Eye (tissue), 1 donor: ENCODE measurements at places on chromosomes 4 and X.

GRCh38 chr4:121923306-121923705, 28.6 kb downstream of the TRPC3 start:
- DNase-seq: no peak

- DNase-seq: peak; percentile 97
Measured at GRCh38 chr4:185471235-185472102, at the start of gene CCDC110. Gene CCDC110, minus strand, starts transcription at chr4:185471733. Its CDS starts 50 bp downstream, at chr4:185471683.

DNA sequence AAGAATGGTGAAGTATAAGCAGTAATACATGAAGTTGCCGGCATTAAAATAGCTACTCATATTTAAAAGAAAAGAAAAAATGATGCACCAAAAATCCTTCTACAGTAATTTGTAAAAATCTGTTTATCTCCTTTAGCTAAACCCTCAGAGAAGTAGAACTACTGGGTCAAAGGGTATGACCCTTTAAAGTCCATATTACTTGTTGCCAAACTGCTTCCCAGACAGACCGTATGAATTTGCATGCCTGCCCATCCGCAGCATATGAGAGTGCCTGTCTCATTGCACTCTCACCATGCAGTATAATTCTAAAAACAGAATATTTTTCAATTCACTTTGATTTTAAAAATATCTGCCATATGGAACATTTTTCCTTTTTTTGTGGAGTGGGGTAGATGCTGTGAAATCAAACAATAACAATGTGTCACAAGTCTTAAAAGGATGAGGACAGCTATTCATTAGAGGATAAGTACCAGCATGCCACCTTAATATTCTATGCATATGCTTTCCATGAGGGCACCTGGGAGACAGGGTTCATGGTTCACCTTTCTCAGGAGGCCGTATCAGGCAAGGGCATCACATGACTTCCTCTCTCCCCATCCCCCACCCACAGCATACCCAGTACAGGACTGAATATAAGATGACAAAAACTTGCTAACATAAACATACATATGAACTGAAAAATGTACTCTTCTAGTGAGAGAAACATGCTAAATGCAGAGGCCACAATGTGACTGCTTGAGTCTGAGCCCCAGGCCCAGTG, 17.8 kb downstream of the ZDHHC9 start:
- DNase-seq: no peak

GRCh38 chr4:143597276-143597675, 83.8 kb downstream of the SMARCA5 start:
- DNase-seq: no peak

DNA sequence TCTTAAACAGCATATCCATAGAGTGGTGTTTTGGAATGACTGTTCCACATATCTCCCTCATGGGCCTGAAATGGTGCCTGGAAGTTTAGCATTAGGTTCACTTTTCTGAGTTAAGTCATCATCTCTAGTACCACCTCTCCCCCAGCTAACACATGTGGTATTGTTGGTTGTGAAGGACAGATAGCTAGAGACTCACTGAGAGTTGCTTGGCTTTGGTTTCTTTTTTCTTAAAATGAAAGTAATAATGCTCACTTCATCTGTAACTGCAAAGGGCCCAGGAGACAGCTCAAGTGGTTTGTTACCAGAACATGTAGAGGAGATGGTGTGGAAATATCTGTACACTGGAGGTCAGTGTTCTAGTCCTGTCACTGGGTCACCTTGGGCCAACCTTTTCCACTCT, 90.9 kb downstream of the EFNB1 start:
- no peak for DNase-seq

- DNase-seq: no peak
Measured at GRCh38 chrX:5842601-5843000, 386.1 kb downstream of the NLGN4X start.

DNA sequence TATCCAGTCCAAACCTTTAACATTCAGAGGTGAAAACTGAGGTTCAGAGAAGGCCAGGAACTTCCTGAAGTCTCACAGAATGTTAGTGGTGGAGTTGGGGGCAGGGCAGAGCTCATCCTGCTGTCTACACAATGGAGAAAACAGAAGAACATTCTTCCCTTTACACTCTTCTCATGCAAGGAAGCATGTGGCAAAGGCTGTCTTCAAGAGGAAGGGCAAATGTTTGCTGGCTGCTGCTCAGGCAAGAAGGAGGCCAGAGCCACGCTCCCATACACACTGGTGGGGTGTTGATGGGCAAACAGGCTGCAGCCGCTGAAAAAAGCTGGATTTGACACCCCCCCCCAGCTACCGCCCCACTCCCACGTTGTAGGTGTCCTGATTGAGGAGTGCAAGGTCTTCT, 32.5 kb downstream of the HMGB3 start:
- no peak for DNase-seq

DNA sequence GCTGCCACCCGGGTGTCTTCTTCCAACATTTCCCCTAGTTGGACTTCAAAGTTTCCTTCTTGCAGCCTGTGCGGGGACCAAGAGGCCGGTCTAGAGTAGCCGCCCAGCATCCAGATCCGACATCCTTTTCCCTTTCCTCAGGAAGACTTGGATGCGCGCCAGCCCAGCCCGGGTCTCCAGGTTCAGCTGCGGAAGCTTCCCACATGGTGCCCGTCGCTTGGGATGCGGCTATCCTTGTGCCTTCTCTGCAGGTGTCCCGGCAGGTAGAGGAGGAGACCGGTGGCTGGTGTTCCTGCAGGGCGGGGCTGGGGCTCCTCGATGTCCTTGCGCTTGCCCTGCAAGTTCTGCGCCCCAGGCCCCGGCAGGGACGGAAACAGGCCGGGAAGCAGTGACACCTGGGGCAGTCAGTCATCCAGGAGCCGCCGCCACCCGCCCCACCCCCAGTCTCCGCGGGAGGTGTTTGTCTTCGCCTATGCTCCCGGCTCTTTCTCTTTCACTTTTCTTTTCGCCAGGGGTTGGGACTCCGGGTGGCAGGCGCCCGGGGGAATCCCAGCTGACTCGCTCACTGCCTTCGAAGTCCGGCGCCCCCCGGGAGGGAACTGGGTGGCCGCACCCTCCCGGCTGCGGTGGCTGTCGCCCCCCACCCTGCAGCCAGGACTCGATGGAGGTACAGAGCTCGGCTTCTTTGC, at the start of gene IL15:
TSS of gene IL15 (plus strand) at position 502 of the 689 bp plus-strand sequence. CDS start 82,882 bp downstream, outside the sequence.
- peak; percentile 56 for DNase-seq

DNA sequence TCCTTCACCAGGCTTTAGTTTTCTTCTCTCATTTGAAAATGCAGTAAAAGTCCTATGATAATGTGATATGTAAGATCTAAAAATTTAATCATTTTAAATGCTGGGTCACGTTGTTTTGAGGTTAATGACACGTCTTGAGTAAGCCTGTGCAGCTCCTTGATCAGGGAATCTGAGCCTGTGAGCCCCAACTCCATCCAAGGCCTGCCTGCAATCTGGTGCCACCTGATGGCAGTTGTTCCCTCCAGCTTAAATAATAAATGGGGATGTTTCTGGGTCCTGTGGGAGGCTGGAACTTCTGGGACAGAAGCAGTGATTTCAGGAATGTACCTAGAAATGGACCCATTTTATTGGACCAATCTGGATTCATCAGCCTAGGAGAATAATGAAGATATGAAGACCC, 455.4 kb upstream of the ADGRL3 start:
- DNase-seq: no peak

GRCh38 chr4:45472490-45472889, 651.4 kb downstream of the GABRG1 start:
- no peak for DNase-seq

GRCh38 chr4:102807345-102807744, 20.0 kb downstream of the UBE2D3 start:
- no peak for DNase-seq

DNA sequence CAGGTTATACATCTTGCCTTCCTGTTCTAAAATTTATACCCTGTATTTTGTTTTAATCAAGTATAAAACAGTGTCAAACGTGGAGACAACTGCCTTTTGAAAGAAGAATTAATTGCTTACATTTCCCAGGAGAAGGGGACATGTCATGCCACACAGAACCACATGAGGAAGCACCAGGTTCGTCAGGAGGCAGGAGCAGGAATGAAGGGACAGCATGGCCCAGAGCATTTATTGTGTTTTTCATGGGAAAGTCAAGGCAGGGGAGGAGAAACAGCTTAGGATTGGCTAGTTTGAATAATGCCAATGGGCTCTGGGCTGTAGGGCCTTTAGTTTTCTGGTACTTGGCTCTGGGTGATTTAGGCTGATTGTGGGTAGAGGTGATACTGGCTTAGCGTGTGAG, 203.7 kb downstream of the CFAP299 start:
- no peak for DNase-seq

GRCh38 chr4:36824682-36825081, 419.9 kb upstream of the NWD2 start:
- no peak for DNase-seq

DNA sequence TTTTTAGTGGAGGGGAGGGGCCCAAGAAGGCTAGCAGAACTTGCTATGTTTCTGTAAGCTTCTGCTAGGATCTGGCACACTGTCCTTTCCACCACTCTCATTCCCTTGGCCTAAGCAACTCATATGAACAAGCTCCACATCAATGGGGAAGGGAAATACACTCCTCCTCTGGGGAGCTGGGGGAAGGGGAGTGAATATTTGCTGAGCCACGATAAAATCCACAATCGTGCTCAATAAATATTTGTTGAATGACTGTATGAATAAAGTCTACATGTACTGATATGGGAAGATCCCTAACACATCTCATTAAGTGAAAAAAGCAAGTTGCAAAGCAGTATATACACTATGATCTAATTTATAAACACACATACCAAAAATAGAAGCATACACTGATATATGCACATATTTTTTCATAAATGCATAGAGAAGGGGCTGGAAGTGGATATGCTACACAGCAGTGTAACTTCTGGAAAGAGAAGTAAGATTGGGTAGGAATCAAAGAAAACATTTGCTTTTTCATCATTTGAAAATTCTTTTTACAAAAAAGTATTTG, 95.8 kb upstream of the EFHC2 start:
- no peak for DNase-seq

- DNase-seq: no peak
Measured at GRCh38 chr4:140603286-140603685, 34.5 kb upstream of the UCP1 start.

DNA sequence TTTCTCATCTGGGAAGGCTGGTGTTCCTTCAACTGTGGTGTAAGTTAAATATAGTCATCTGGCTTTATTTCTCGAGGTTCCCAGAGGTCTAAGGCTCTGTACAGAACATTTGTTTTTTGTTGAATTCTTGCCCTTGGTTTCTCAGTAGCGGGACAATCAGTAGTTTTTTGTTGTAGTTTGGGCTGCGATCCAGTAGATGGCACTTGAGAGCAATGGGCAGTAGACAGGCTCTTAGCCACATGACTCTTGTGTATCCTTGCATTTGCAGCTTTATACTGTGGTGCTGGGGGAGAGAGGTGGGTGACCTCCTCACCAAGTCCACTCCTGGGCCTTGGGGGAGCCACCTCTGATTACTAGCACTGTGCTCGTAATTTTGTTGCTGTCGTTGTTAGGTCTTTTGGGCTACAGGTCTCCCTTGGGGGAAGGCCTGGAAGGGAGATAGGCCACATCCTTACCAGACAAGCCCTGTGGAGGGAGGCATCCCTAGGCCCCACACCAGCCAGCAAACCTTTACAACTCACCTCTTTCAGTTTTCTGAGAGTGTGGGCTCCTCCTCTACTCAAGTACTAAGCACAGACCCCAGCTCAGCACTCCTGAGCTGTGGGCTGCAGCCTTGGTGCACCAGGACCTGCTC, 8.1 kb downstream of the ETDB start:
- peak; percentile 49 for DNase-seq

DNA sequence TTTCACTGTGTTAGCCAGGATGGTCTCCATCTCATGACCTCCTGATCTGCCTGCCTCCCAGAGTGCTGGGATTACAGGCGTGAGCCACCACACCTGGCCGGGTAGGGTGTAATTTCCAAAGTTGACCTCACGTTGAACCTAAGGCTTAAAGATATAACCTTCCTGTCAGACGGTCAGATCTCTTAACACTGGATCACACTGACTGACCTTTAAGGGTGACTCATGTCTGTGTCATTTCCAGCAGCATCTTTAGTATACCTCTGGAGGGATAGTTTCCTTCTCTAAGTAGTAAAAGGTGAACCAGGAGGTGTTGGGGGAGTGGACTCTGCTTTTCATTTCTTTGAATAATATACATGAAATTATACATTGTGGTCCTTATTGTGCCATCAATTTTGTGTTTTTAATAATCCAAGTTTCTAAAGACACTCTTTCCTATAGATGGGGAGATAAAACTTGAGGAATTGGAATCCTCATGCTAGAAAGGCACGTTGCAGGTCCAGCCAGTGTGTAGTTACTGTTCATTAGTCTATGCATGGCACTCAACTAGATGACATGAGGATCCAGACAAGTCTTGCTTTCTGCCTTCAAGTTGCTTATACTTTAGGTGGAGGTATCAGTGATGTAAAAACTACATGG, 45.7 kb downstream of the ARHGAP10 start:
- no peak for DNase-seq

GRCh38 chr4:91447168-91447567, 856.6 kb upstream of the GRID2 start:
- no peak for DNase-seq

DNA sequence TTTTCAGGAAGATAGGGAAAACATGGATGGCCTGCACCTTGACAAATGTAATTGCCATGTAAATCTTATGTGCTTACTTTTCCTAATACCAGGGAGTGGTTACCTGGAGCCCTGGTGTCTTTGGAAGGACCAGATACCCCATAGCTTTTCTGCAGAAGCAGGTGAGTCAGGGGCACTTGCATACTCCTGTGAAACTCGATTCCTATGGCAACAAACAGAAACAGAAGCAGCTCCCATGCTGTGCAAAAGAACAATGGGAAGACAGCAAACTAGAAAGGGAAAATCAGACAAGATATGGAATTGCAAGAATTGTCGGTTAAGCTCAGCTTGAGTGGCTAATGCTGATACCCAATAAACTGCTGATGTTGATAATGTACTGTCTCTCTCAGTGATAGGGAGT, 117.4 kb upstream of the AFF2 start:
- peak; percentile 4 for DNase-seq

- no peak for DNase-seq
Measured at GRCh38 chrX:115591856-115592842, 31.2 kb downstream of the PLS3 start.

DNA sequence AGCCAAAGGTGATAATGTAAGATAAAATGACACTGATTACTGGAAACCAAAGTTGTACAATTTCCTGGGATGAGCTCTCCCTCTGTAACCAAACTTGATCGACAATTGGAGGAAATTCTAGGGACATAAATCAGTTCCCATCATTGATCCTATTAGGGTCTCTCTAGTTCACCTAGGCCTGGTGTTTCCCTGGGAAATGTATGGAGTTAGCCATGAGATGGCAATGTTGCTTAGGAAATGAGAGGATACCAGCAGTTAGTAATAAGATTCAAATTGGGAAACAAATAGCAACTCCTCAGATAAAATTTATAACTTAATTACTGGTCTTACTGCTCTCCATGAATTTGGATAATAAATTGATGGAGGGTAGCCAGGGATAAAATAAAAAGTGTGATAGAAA, 52.2 kb downstream of the SPATA18 start:
- peak; percentile 66 for DNase-seq

- DNase-seq: no peak
Measured at GRCh38 chr4:154604696-154605200, 7.7 kb downstream of the FGG start.

- DNase-seq: no peak
Measured at GRCh38 chr4:2260344-2261109, 1.4 kb downstream of the MXD4 start.

GRCh38 chr4:152776352-152776751, 3.2 kb downstream of the TIGD4 start:
- no peak for DNase-seq
